LHCN-M2 (cell line): ENCODE measurements at places on chromosomes 4 and X.

DNA sequence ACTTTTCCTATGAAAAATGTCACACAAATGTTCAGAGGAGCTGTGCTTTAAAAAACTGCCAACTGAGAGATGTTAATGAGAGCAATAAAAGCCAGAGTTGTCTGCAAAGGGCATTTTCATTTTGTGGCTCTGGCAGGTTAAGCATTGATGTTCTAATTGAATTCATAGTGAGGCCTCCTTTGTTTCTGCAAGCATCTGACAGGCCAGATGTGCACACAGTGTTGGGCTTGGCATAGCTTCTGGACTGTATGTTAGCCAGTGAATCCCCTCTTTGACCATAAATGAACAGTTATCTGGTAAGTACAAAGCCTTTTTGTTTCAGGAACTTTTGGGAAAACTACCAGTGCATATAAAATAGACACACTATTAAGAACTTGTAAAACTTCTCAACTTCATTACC, 81.9 kb downstream of the JADE3 start:
- DNase-seq = no peak

DNA sequence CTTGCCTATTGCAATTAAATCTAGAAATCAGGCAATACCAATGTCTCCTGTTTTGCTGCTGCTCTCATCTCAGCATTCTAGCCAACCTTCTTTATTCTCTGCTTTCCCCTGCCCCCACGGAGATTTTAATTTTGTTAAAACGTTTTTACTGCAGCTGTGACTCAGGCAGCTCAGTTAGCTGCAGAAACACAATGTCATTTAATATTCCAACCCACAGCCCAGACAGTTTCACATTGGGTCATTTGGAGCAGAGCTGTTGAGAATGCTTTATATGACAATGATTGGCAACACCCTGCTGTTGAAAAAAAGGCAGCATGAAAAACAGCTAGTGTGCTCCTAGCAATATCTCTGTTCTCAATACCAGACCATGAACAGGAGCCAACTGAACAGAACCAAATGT, 12.6 kb upstream of the SLC10A4 start:
- DNase-seq = peak; percentile 61

- DNase-seq = no peak
Measured at GRCh38 chr4:55074386-55074785, 51.0 kb downstream of the KDR start.

- DNase-seq = no peak
Measured at GRCh38 chr4:53788011-53788410, 196.7 kb upstream of the LNX1 start.

DNA sequence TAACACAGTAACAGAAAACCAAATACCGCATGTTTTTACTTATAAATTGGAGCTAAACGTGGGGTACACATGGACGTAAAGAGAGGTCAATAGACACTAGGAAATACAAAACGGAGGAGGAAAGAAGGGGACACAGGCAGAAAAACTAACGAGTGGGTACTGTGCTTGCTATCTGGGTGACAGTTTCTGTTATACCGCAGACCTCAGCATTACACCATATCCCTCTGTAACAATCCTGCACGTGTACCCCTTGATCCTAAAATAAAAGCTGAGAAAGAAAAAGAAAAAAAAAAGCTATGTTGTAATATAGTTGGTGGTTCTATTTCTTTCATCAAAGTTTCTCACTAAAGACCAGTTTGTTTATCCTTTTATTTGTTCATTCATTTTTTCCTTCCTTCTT, 47.9 kb upstream of the UNC5C start:
- no peak for DNase-seq

DNA sequence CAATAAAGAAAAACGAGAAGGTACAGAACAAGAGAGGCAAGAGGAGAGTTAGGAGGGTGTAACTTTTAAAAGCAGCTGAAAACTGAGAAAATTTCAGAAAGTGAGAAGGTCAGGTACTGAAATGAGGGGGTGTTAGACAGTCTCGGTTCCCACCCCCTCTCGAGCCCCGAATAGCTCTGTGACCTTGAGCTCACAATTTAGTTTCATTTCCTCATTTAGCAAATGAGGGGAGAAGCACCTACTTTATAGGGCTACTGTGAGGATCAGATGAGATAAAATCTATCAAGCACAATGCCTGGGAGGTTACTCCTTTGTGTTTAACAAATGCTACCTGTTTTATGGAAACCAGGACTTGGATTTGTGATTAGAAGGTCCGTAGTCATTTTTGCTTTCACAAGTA, 4.9 kb downstream of the UGT8 start:
- DNase-seq = no peak

DNA sequence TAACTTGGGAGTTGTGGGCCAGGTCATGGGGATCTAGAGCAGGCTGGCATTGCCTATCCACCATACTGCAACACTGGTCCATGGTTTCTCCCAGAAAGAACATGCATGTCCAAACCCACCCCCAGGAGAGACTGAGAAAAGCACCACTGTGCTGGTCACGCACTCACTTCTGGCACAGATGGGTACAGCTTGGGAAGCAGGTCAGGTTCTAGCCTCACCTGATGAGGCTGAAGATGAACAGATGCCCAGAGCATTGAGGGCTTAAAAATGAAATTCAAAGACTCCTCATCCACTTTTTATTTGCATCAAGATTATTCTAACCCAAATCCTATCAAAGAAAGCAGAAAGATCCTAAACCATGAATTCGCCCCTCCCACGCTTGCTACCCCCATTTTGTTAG, 125.9 kb upstream of the RAI2 start:
- no peak for DNase-seq

- DNase-seq = no peak
Measured at GRCh38 chrX:52504551-52504950, 8.9 kb downstream of the XAGE1A start.

- no peak for DNase-seq
Measured at GRCh38 chrX:74179499-74179898, 124.5 kb upstream of the ZCCHC13 start.

- no peak for DNase-seq
Measured at GRCh38 chr4:56768763-56769162, 52.7 kb downstream of the SPINK2 start.

- DNase-seq = no peak
Measured at GRCh38 chr4:52202931-52203330, 151.8 kb downstream of the SPATA18 start.

DNA sequence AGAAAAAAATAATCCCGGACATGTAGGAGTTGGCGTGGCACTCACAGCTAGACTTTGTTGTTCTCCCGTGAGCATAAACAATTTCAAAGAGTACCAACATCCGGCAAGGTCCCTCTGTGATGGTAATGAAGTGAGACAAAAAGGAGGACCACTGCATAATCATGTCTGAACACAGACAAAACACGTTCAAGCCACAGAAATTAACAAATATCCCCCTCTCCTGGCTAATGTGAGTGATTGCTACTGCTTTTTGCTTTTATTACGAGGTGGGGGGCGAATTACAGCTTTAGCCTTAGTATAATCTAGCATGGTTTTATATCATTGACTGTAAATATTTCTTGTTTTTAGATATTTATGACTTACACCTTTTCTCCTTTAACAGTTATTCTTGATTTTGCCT, 118.5 kb downstream of the PLS3 start:
- DNase-seq = peak; percentile 14

DNA sequence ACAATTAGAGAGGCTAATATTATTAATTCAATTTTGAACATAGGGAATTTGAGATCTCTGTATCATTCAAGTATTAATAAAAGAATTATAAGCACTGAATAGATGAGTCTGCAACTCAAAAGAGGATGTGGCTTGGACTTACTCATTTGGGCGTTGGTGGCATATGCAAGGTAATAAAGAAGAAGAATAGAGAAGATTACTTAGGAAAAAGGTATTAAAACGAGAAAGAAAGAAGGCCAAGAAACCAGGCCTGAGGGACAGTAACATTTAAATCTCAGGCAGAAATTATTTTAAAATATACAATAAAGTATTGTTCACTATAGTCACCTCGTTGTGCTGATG, 383.0 kb upstream of the INTU start:
- no peak for DNase-seq

DNA sequence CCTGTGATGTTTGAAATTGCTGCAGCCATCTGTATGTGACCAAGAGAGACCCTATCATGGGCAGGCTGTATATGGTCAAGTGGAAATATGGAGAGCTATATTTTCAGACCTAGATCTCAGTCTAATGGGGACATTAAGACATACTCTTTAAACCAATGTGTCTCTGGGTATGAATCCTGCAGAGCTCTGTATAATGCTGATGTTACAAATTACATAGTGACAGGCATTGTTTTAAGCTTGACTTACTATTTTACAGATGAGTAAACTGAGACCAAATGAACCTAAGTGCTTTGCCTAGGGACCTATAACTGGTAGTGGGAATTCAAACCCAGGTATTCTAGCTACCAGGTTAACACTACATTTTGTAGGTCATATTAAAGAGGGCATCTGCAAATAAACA, 71.3 kb upstream of the GRXCR1 start:
- DNase-seq = no peak

- no peak for DNase-seq
Measured at GRCh38 chr4:118736900-118737299, 51.7 kb downstream of the METTL14 start.

- no peak for DNase-seq
Measured at GRCh38 chr4:55297346-55297745, 48.7 kb upstream of the SRD5A3 start.

- DNase-seq = no peak
Measured at GRCh38 chr4:121108557-121108956, 36.2 kb upstream of the NDNF start.

GRCh38 chrX:15619053-15619755, 18.4 kb upstream of the ACE2 start:
- DNase-seq = peak; percentile 3

DNA sequence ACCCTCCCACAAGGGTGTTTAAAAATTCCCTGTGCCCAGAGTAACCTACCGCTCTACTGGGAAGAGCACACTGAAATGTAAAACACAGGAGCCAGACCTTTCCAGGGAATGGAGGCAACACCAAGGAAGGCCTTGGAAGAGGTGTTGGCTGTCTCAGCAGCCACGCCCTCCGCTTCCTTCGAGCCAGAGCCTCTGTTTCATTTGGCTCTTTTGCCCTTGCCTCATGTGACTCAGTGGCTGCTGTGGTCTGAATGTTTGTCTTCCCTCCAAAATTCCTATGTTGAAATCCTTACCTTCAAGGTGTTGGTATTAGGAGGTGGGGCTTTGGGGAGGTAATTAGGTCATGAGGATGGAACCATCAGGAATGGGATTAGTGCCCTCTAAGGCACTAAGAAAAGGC, 11.3 kb downstream of the SCD5 start:
- no peak for DNase-seq

DNA sequence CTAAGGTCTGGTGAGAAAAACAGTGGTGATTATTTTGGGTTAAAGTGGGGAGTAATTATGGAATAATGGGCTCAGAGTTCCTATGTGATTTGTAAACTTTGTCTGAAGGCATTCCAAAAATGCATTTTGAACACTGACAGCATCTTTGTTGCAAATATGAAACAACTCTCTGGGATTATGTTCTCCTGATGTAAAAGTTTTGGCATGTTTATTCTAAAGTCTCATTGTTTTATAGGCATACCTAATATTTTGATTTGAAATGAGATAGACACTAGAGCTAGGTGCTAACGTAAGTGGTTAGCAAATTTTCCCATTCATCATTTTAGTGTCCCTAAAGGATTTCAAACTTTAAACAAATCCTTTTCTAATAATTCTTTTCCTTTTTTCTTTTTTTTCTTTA, 140.9 kb upstream of the ANXA3 start:
- DNase-seq = no peak

- no peak for DNase-seq
Measured at GRCh38 chr4:85901500-85901899, 426.6 kb downstream of the ARHGAP24 start.

DNA sequence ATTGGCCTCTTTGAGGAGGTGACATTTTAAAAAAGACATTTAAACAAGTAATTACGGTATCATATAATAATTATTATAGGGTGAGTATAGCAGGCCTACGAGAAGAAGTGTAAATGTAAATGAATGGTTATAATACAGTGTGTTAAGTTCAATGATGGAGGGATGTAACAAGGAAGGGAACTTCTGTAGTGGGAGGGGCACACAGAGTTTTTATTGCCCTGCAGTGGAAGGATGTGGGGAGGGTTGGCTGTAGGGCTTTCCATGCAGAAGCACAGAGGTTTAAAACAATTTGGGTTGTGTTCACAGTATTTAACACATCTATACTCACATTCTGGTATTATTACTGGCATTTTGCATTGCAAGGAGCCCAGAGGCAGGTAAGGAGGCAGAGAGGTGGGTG, 41.1 kb downstream of the AFF1 start:
- no peak for DNase-seq

DNA sequence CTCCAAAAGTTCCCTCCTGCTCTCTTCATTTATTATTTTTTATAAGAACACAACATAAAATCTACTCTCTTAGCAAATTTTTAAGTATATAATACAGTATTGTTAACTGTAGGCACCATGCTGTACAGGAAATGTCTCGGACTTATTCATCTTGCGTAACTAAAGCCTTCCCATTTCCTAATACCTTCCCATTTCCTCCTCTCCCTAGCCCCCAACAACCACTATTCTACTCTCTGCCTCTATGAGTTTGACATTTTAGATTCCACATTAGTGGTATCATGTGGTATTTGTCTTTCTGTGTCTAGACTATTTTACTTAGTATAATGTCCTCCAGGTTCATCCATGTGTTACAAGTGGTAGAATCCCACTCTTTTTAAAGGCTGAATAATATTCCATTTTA, 15.8 kb upstream of the SYTL4 start:
- no peak for DNase-seq

- DNase-seq = no peak
Measured at GRCh38 chrX:19545651-19546050, 30.3 kb upstream of the MAP3K15 start.

- no peak for DNase-seq
Measured at GRCh38 chr4:176879380-176880116, 86.8 kb upstream of the VEGFC start.

- peak; percentile 80 for DNase-seq
Measured at GRCh38 chr4:147754037-147754445, 22.2 kb downstream of the ARHGAP10 start.

- peak; percentile 92 for DNase-seq
Measured at GRCh38 chr4:99763635-99764101, 53.0 kb upstream of the DAPP1 start.

DNA sequence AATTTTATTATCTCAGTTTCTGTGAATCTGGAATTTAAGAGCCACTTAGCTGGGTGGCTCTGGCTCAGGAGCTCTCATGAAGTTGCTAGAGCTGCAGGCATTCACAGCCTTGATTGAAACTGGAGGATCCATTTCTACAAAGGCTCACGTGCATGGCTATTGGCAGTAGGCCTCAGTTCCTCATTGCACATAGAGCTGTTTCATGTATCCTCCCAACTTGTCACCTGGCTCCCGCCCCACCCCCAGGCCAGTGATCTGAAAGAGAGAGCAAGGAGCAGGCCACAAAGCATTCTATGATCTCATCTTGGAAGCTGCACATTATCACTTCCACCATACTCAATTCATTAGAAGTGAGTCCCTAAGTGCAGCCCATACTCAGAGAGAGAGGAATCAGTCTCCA, 18.5 kb upstream of the AP1AR start:
- peak; percentile 66 for DNase-seq

GRCh38 chr4:20042769-20043168, 208.9 kb upstream of the SLIT2 start:
- no peak for DNase-seq

GRCh38 chr4:139692309-139693012, 26.8 kb downstream of the MGST2 start:
- peak; percentile 1 for DNase-seq
